ENCODE measurements at places on chromosomes 5 and 9.

- no peak for DNase-seq
Measured at GRCh38 chr5:32059761-32060530, 114.2 kb downstream of the GOLPH3 start.

- no peak for DNase-seq
Measured at GRCh38 chr9:23824830-23825591, 1.0 kb downstream of the ELAVL2 start.

- DNase-seq = no peak
Measured at GRCh38 chr5:57572461-57572860, 89.8 kb upstream of the ACTBL2 start.

DNA sequence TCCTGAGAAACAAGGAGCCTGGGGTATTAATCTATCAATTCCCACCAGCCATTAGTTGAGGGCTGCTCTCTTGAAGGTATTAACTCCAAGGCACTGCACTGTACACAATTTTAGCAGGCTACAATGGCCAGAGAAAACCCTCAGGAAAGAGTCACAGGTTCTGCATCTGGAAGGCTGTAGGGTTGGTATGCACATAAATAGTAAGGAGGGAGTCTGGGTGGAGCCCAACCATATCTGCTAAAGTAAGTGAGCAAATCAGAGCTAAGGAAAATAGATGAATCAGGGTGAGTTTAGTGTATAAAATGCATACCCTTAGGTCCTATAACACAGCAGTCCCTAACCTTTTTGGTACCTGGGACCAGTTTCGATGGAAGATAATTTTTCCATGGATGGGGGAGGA, 18.2 kb downstream of the TMEM215 start:
- DNase-seq = no peak

DNA sequence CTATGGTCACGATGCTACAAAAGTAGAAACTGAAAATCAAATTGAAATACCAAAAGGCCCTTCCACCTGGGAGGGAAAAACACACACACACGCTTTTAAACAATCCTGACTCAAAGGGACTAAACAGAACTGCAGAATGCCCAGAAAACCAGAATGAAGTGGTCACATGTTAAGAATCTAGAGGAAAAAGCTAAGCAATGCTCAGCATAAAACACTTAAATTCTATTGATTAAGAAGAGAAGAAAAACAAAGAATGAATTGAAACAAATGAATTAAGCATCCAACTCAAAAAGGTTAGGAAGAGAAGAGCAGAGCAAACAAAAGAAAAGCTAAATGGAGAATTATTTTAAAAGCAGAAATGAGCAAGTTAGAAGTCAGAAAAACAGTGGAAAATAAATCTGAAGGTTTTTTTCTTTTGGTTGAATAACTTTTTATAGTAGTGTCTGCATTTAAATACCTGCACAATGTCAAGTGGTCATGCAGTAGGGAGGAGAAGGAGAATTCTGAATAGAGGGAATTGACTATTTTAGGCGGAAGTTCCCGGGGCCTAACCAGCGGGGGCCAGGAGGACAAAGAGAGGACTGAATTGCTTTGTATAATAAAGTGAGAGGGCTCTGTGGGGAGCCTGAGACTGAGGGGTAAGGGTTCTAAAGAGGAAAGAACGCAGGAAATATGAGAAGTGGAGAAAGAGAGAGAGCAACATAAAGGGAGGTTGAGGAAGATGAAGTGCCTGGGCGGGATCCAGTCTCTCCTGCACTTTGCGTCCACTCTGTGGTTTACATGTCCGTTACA, 146.8 kb downstream of the ATPSCKMT start:
- DNase-seq = no peak
